ENCODE measurements at places on chromosomes 3 and 15. TPM values are rescaled to one million over a fixed set of nuclear protein-coding genes. Genes with fewer than 3 reads are reported as not detected.

The CORO2B gene
- 5.0 TPM for total RNA-seq

The FRMD4B gene
- 16.1 TPM for total RNA-seq

The FEZF2 gene
- not detected for total RNA-seq

The CYP8B1 gene
- not detected for total RNA-seq

The DPPA2 gene
- not detected for total RNA-seq

DNA sequence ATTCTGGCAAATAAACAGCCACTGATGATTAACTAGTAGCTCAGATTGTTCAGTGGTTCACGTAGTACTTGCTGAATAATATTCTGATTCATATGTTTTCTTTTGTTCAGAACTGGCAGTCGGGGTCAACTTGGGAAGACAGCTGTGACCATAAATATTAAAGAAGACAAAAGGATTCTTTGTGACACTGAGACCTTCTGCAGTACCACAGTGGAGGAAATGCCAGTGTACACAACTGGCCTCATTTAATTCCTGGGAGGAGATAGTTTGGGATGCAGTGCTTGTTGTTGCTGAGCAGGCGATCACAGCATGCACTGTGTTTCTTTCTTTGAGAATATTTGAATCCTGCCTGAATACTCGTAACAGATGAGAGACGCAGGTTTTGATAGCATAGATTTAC lies 26.7 kb upstream of the MCF2L2 start:
- no peak for DNase-seq

DNA sequence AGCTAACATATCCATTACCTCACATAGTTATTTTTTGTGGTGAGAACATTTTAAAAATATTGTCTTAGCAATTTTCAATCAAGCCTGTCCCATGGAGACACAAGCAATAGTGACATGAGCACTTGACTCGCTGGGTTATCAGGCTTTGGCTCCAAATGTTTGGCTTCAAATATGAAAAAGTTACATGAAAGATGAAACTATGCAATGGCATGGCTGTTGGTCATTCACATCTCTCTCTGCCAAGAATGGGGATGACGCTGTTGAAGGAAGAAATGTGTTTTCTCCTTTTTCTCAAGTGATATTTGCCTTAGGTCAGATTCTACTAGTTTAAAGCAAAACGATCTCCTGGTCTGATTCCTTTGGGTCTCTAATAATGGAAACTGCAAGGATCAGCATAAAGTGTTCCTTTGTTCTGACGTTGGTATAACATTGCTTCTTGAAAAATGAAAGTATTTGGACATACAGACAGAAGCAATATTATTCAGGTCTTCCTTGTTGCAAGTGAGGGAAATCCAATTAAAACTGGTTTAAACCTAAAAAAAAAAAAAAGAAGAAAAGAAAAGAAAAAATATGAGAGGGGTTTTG lies 71.2 kb downstream of the SSUH2 start:
- DNase-seq: no peak

DNA sequence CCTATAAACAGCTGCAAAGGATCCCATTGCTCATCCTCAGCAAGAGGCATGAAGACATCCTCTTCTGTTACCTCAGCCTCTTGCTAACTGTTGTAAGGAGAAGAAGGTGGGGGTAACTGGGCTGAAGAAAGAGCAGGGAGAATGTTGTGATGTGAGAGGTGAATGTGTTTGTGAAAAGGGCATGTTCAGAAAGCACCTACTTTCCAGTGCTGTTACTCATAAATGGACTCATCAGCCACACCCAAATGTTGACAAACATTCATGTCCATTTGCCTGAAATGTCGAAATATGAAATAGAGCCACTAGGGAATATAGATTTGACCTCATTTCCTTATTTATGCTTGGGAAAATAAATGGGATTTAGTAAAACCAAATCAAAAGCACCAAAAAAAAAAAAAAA lies 12.6 kb downstream of the SLC24A1 start:
- no peak for DNase-seq

DNA sequence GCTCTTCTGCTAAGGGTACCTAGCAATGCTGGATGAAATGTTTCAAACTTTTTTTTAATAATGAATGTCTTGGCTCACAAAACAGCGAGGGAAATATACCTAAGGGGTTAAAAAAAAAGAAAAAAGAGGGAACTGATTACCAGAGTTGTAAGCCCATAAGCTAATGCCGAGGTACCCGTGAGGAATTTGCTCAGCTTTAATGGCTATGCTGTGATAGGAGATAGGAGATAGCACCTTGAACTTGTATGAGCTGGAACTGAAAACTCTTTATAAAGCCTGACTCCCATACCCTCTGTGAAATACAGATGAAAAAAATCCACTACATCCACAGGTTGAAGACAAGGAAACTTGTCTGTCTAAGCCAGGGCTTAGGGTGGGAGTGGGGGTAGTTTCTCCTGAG lies 13.9 kb downstream of the GRAMD1C start:
- DNase-seq: no peak
